ENCODE measurements at places on chromosomes 12 and 14.

- no peak for DNase-seq
Measured at GRCh38 chr14:80988192-80988591, 32.8 kb downstream of the TSHR start.

GRCh38 chr14:96978525-96979272, 181.5 kb downstream of the VRK1 start:
- DNase-seq = no peak

DNA sequence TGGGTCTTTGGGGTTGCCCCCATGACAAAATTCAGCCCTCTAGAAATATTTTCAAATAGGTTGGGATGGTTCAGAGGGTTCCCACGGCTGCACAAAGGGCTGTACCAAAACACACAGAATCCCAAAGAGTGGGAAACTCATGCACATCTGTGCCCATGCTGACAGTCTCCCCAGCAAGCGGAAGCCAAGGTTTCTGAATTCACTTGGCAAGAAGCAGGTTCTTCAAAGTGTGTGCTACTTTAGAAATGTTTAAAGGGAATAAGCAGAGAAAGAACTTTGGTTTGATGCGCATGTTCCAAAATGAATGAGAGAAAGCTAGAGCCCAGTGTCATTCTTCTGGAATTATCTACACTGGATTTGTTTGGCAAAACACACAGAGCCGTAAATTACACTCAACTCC, 46.7 kb downstream of the FOXN3 start:
- DNase-seq = no peak

DNA sequence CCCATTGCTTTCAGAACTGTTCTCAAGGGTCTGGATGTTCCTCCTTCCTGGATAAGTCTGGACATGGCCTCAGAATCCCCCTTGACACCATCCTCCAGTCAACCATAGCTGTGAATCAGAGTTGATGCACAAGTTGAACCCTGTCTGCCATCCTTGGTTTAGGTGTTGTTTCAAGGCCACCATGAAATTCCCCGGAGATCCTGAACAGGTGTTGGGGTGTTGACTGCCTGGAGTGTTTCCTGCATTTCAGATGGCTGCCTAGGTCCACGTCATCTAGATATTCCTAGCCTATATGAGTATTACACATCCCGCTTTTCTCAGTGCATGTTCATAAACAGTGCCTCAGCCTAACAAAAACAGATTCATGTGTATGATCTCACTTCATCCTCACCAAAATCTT, 86.7 kb upstream of the PWP1 start:
- DNase-seq = no peak

GRCh38 chr12:97645726-97646125, 183.1 kb downstream of the RMST start:
- DNase-seq = no peak

GRCh38 chr12:111094157-111095010, 174.0 kb upstream of the MYL2 start:
- DNase-seq = no peak

- DNase-seq = no peak
Measured at GRCh38 chr12:1857086-1857485, 36.7 kb downstream of the LRTM2 start.

- no peak for DNase-seq
Measured at GRCh38 chr14:29857551-29857950, 70.1 kb downstream of the PRKD1 start.

DNA sequence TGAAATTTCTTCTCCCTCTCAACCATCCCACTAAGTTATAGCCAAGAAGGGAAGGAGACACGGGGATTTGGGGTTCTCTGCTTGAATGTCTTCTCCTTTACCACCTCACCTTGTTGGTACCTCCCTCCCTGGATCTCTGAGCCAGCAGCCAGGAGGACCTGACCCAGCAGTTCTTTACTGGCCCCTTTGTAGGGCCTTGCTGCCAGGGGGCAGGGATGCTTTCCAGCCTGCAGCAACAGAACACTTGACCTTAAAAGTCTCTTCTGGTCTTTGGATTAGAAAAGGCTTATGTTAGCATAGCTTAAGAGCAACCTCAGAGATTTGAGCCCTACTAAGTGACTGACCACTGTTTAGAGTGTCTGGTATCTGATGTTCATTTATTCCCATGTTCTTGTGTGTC, 10.4 kb downstream of the MLEC start:
- DNase-seq = no peak

All from stimulated activated CD4-positive, alpha-beta T cell treated with anti-CD3 and anti-CD28 coated beads, Interleukin-1b, Interleukin-23, amount 100 ng/mL, for 48 hours (primary cell).